ENCODE measurements at places on chromosomes 11 and 22.

GRCh38 chr11:104623518-104623917 is 274.7 kb downstream of the CASP12 start:
- H3K36me3 ChIP-seq, result no peaks in the 10 kb centered on the region
- H3K27ac ChIP-seq, result no peak overlapping the region
- DNase-seq, result no peak
- peaks cover 14% of the 10 kb centered on the region for H3K4me1 ChIP-seq
- 0 out of 2 replicates have a peak overlapping the region, but pooled peaks have one; percentile 19 for H3K4me3 ChIP-seq
- H3K27me3 ChIP-seq, result no peaks in the 10 kb centered on the region

DNA sequence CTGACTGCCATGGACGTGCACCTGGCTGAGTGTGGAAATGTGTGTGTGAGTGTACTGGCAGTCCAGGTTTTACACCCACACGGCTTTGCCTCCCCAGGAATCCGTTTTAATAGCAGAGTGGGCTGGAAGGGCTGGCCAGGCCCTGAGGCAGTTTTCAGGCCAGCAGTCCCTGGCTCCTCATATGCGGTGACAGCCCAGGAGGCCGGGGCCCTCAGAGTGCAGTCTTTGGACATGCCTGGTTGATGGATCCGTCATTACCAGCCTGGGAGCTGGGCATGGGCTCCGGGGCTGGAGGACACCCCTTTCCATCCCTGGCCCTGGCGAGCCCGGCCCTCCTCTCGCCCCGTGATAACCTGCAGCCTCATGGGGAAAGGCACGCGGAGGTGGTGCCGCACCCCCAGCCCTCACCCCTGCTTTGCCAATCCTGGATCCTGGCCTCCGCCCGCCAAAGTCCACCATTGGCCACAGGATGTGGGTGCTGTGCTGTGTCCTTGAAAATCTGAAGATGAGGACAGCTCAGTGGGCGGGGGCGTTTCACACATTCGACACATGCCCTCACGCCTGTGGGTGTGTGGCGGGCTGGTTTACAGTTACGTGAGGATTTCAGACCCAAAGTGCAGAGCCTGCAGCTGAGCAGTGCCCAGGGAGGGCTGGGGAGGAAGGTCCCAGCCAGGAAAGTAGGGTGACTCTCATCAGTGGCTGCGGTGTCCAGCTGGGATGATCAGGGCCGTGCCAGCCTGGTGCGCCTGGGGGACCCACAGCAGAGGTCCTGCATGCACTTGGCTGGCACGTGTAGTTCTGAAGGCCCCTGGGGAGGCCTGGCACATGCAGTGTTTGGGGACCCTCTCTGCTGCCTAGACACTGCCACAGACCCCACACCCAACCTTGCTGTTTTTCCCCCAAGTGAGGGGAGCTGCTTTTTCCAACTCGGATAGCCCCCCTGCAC is 55.1 kb downstream of the RTN4R start:
- no peak for DNase-seq
- H3K4me3 ChIP-seq, result no peak overlapping the region
- H3K27me3 ChIP-seq, result no peaks in the 10 kb centered on the region
- H3K27ac ChIP-seq, result no peak overlapping the region
- no peaks in the 10 kb centered on the region for H3K4me1 ChIP-seq
- no peaks in the 10 kb centered on the region for H3K36me3 ChIP-seq

DNA sequence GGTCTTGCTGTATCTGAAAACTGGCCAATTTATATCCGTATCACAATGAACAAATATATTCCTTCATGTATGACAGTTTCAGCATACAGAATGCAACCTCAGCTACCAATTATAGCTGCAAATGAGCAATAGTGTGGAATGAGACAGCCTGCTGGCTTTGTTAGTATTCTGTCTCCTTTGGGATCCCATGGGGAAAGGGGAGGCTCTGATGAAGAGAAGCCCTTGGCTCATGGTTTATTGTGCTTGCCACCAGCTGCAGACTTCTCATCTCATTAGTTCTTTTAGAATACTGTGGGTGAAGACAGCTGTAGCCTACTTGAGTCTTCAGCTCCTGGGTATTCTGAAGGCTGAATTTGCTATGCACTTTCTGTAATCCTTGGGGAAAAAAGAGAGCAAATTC is 42.4 kb downstream of the PITPNB start:
- no peaks in the 10 kb centered on the region for H3K27me3 ChIP-seq
- no peak overlapping the region for H3K4me3 ChIP-seq
- peaks cover 4% of the 10 kb centered on the region for H3K36me3 ChIP-seq
- no peaks in the 10 kb centered on the region for H3K4me1 ChIP-seq
- no peak overlapping the region for H3K27ac ChIP-seq
- no peak for DNase-seq

DNA sequence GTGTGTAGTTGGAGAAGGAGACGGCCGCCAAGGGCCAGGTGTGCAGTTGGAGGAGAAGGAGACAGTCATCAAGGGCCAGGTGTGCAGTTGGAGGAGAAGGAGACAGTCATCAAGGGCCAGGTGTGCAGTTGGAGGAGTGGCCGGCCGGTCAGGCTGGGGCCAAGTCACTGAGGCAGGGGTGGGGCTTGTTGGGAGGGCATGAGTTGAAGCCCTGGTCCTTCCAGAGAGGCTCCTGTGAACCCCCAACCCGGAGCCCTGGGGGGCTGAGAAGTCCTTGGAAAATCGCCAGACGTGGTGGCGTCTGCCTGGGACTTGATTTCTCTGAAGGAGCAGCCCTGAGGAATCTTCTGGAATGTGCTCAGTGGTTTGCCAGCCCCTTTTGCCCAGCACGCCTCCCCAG is 1320.5 kb downstream of the BRD1 start:
- no peaks in the 10 kb centered on the region for H3K36me3 ChIP-seq
- H3K27me3 ChIP-seq, result no peaks in the 10 kb centered on the region
- DNase-seq, result no peak
- H3K27ac ChIP-seq, result no peak overlapping the region

DNA sequence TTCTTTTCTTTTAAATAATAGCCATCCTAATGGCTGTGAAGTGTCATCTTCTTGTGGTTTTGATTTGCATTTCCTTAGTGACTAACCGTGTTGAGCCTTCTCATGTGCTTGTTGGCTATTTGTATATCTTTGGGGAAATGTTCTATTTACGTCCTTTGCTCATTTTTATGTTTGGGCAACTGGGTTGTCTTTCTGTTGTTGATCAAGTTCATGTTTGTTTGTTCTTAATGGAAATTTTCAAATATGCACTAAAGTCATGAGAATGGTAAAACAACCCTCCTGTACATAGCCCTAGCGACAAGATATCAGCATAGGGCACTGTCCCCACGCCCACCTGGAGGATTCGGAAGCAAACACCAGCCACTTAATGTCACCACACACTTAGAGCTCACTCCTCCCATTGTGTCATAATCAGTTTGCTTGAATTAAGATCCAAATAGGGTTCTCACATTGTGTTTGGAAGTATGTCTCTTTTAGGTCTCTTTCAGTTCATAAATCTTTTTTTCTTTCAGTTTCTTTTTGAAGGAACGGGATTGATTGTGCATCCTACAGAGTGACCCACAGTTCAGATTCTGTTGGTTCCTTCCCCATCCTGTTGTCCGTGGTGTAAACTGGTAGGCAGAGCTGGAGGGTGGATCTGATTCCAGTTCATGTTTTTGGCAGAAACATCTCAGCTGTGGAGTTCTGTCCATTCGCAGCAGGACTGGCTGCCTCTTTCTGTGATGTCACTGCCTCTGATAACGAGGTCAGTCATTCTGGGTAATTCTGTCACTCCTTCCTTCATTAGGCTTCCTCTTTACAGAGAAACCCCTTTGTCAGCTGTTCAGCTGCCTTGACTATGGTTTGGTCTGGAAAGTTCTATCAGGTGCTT is 26.4 kb upstream of the ADORA2A start:
- no peaks in the 10 kb centered on the region for H3K4me1 ChIP-seq
- H3K4me3 ChIP-seq, result no peak overlapping the region
- H3K36me3 ChIP-seq, result no peaks in the 10 kb centered on the region
- H3K27me3 ChIP-seq, result no peaks in the 10 kb centered on the region

DNA sequence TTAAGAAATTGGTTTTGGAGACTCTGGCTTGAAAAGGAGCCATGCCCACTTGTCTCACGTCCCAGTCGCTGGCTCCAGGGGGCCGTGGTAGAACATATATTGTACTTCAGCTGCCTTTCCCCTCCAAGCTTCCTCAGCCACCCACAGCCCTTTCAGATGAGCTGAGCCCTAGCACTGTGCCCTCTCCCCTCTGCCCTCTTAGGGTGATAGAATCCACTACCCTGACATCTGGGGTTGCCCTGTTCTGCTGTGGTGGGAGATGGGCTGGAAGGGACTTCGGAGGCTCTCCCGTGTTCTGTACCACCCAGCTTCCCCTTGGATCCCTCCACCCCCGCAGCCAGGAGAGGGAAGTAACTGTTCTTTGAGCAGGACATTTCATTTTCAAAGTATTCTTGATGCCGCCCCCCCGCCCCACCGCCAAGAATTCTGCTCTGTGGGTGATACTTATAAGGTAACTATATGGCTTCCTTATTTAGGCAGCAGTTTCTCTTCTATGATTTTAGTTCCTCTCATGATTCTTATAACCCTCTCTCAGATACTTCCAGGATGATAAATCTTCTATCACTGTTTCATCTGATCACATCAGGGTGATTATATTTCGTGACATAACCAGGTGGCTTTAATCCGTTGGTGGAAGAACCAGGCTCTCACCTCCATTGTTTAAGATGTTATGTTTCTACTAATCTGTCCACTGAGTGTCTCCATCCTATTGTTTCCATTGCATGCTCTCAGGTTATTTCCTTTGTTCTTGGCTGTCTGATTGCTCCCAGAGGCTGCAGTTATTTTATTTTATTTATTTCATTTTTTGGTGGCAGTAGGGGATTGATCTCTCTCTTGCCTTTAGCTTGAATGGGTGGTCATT is 24.1 kb downstream of the ZBTB16 start:
- H3K4me3 ChIP-seq, result no peak overlapping the region
- no peak overlapping the region for H3K27ac ChIP-seq
- no peak for DNase-seq
- no peaks in the 10 kb centered on the region for H3K36me3 ChIP-seq

DNA sequence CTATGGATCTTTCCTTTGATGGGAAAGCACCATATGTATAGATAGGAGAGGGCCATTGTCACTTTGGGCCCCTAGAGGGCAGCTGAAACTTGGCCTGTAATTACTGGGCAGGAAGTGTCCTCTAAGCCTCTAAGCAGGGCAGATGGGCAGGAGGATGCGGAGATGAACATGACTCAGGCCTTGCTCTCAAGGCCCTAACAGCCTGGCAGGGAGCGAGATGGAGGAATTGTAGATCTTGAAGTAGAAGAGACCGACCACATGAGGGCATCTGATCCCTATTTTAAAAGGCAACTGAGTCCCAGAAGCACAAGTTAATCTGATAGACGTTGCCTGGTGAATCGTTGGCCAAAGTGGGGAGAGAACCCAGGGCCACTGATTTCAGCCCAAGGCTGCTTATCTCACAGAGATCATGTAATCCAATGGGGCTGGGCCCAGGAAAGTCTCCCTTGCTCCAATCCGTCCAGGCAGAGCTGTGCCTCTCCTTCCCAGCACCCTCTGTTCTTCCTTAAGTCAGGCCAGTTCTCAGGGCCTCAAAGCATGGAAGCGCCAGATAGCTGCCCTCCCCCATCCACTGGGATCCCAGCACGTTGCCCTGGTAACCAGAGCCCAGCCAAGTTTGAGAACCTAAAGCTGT is 2.5 kb upstream of the SEPTIN3 start:
- no peak for DNase-seq
- H3K4me3 ChIP-seq, result no peak overlapping the region
- no peak overlapping the region for H3K27ac ChIP-seq
- H3K27me3 ChIP-seq, result no peaks in the 10 kb centered on the region
- no peaks in the 10 kb centered on the region for H3K36me3 ChIP-seq
- H3K4me1 ChIP-seq, result peaks cover 4% of the 10 kb centered on the region

- H3K4me3 ChIP-seq, result no peak overlapping the region
- H3K4me1 ChIP-seq, result no peaks in the 10 kb centered on the region
- no peaks in the 10 kb centered on the region for H3K27me3 ChIP-seq
- H3K36me3 ChIP-seq, result no peaks in the 10 kb centered on the region
- H3K27ac ChIP-seq, result no peak overlapping the region
Measured at GRCh38 chr11:18594999-18595749, 4.4 kb upstream of the MISFA start.

DNA sequence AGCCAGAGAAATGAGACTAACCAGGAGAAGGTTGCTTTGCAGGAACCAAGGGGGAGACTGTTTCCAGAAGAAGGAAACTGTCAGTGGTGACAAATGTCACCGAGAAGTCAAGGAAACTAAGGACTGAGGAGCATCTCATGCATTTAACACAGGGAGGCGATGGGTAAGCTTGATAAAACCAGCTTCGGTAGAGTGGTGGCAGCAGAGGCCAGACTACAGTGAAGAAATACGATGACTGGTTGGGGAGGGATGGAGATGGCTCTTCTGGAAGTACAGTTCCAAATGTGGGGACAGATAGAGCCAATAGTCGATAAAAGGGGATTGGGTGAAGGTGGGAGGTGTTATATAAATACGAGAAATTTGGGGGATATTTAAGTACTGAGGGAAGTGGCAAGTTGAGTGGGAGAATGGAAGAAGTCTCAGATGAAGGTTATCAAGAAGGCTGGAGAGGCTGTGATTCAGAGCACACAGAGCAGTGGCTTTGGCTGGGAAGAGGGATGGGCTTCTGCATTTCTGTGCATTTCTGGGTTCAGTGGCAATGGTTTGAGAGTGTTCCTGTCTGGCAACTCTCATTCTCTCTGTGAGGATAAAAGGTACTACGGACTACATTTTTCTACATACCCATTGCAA is 29.2 kb downstream of the SC5D start:
- no peaks in the 10 kb centered on the region for H3K27me3 ChIP-seq
- H3K27ac ChIP-seq, result no peak overlapping the region
- H3K36me3 ChIP-seq, result no peaks in the 10 kb centered on the region
- H3K4me1 ChIP-seq, result no peaks in the 10 kb centered on the region

GRCh38 chr11:34234086-34234740 is 123.6 kb downstream of the ABTB2 start:
- peak; percentile 69 for DNase-seq
- no peaks in the 10 kb centered on the region for H3K27me3 ChIP-seq
- no peaks in the 10 kb centered on the region for H3K36me3 ChIP-seq

DNA sequence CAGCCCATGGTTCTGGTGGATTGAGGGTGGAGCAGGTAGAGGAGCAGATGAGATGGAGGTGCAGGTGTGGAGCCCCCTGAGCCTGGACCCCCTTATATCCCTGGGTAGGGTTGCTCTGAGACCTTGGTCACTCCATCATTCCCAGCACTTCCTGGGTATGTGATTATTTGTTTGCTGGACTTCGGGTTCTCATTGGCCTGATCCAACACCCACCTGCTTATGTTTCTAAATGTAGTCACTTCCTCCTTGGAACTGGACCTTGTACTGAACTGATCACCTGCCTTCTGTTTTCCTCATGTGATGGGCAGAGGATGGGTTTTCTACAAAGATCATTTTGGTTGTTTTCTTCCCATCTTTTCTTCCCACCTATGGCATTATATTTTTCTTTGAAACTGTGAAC is at the start of gene KRTAP5-4:
KRTAP5-4 (minus strand) TSS at position 53 of the 400 bp plus-strand sequence; CDS start at position 8, 45 bp downstream.
- no peak within 1 kb of the TSS for H3K4me3 ChIP-seq
- H3K27ac ChIP-seq, result no peak within 1 kb of the TSS
- 0 out of 2 replicates have a peak, but pooled peaks cover under 1% of the 10 kb centered on the region for H3K27me3 ChIP-seq

DNA sequence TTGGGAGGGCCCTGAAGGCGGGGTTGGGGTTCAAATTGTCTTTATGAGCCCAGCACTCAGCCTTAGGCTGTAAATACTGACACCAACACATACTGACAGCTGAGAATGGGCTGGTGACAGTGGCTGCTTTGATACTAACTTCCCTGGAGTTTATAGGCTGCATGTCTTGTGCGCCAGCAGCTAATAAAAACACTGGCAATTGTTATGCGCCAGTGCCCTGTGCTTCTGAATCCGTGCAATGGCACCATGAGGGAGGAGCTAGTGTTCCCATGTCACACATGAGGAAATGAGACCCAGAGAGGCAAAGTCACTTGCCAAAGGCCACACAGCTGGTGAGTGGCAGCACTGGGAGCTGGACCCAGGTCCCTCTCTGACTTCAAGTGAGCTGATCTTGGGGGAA is 23.8 kb downstream of the SHISAL1 start:
- DNase-seq, result no peak
- H3K27ac ChIP-seq, result no peak overlapping the region
- H3K4me1 ChIP-seq, result peaks cover 20% of the 10 kb centered on the region
- no peak overlapping the region for H3K4me3 ChIP-seq

All from H1 (cell line).